AG08395 (cell line): ENCODE measurements at places on chromosomes 16 and 17.
A peak's percentile ranks its signal among the peaks of the same experiment; 100 is the strongest.

- no peak for DNase-seq
These were observed 211.4 kb downstream of the GSG1L start for GRCh38 chr16:27852116-27852515.

DNA sequence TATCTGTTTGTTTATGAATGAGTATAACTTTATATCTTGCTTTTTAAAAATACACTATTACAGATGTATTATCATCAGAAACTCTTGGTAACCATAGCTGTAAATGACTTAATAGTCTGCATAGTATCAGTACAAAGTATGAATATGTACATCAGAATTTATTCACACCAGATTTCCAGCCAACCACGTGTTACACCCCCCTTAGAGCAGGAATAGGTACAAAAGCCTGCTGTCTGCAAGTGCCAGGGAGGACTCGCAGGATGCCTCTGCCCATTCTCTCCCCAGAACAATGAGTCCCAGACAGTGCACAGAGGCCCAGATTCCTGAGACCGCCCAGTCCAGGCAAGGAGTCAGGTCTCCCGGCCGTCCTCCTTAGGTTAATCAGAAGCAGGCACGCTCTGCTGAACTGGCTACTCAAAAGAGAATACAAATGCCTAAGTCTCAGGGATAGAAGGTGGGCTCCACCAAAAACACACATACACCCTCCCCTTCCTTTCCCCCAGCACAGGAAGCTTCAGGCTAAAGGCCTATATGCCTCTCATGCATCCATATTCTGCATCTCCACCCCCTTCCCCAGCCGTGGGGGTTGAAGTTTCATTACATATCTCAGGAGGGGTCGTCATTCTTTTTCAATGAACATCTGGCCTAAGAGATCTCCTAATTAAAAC lies 159.1 kb upstream of the CDH11 start:
- no peak for DNase-seq

GRCh38 chr16:20897253-20897897 lies 2.8 kb downstream of the DCUN1D3 start:
- DNase-seq: peak; percentile 29

- DNase-seq: peak; percentile 54
These were observed 230.4 kb downstream of the PARN start for GRCh38 chr16:14399378-14400284.

DNA sequence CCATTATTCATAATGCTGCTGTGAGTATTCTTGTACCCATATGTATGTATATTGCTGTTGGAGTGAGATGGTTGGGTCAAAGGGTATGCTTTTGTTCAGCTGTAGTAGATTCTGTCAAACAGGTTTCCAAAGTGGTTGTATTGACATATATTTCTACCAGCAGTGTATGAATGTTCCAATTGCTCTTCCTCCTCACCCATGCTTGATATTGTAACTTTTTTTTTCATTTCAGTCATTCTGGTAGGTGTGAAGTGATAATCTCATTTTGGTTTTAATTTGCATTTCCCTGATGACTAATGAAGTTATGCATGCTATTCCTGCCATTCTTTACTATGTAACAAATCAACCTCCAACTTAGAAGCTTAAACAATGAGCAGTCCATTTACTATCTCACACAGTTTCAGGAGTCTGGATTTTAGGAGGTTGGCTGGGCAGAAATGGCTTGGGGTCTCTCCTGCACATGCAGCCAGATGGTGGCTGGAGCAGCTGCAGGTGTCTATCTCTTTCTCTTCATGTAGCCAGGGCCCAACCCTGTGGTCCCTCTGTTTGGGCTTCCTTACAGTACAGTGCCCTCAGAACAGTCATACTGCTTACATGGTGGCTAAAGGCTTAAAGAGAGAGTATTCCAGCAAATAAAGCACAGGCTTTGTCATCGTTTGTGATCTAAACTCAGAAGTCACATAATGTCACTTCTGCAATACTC lies 21.2 kb downstream of the ERAL1 start:
- no peak for DNase-seq

- DNase-seq: no peak
These were observed 129.4 kb upstream of the ANKFN1 start for GRCh38 chr17:56023851-56024250.

- DNase-seq: no peak
These were observed 4.3 kb downstream of the MPO start for GRCh38 chr17:58276423-58276822.

DNA sequence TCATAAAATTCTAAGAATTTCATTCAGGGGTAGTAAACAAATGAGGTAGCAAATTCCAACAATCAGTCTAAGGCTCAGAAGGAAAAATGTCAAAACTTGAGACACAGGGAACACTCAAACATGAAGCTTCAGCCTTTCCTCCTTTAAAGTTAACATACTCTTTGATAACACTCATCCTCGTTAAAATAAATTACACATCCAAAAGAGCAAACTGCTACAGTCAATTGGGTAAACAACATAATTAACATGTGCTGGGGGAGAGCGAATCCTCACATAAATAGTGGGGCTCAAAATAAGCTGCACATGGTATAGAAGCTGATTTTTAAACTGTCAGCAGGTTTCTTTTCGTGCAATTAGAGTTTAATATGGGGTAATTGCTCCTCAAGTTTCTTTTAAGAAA lies 12.9 kb downstream of the GRB2 start:
- DNase-seq: no peak

- DNase-seq: no peak
These were observed 2294.4 kb downstream of the TP53TG3F start for GRCh38 chr16:35753559-35754390.

GRCh38 chr16:3675601-3676130 lies 21.2 kb downstream of the DNASE1 start:
- no peak for DNase-seq

DNA sequence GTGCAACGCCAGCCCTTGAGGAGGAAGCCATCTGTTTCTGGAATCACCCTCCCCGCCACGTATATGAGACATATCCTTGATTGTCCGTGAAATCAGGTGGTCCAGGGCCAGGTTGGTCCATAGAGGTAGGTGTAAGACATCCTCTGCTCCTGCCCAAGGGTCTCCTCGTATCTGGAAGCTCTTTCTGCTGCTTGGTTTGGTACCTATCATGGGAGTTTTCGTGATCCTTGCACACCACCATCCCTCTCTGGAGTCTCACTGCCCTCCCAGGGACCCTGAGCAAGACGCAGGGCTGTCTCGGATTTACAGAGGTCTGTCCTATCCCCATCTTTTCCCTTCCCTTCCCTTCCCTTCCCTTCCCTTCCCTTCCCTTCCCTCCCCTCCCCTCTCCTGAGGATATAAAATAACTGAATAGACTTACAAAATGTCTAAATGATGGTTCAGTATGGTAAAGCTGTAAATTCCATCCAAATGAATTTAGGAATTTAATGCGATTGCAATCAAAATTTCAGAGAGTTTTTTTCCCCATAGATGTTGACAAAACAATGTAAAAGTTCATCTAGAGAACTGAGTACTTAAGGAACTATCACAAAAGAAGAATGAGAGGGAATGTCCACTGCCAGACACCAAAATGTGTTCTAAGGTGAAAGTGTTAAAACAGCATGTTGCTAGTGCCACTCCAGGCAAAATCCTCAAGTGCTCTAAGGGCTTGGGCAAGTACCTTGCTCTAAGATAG lies 2.0 kb upstream of the CCDC42 start:
- no peak for DNase-seq

- DNase-seq: no peak
These were observed 10.0 kb upstream of the SKAP1 start for GRCh38 chr17:48439875-48440505.

GRCh38 chr17:31693433-31694220 lies 165.4 kb downstream of the COPRS start:
- DNase-seq: no peak

GRCh38 chr16:8087597-8088289 lies 502.6 kb downstream of the TMEM114 start:
- DNase-seq: no peak

GRCh38 chr16:84672276-84673202 lies 24.2 kb downstream of the KLHL36 start:
- peak; percentile 90 for DNase-seq

GRCh38 chr16:17471719-17472461 lies 1.1 kb upstream of the XYLT1 start:
- peak; percentile 74 for DNase-seq

DNA sequence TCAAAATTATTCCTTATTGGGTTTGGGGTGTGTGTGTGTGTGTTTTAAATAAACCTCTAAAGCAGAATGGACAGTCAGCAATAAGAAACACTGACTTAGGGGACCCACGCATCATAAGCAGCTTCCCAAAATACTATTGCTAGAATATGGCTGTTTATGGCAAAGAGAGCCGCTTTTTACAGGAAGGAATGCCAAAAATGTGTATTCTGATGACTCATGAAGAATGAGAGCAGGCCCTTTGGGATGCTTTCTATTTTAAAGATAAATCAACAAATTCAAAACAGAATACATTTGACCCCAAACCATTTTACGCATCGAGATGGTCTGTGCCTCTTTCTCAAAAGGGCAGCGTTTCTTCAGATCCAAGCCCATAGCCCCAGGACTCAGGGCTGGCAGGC lies 37.5 kb downstream of the ARHGAP17 start:
- peak; percentile 86 for DNase-seq

DNA sequence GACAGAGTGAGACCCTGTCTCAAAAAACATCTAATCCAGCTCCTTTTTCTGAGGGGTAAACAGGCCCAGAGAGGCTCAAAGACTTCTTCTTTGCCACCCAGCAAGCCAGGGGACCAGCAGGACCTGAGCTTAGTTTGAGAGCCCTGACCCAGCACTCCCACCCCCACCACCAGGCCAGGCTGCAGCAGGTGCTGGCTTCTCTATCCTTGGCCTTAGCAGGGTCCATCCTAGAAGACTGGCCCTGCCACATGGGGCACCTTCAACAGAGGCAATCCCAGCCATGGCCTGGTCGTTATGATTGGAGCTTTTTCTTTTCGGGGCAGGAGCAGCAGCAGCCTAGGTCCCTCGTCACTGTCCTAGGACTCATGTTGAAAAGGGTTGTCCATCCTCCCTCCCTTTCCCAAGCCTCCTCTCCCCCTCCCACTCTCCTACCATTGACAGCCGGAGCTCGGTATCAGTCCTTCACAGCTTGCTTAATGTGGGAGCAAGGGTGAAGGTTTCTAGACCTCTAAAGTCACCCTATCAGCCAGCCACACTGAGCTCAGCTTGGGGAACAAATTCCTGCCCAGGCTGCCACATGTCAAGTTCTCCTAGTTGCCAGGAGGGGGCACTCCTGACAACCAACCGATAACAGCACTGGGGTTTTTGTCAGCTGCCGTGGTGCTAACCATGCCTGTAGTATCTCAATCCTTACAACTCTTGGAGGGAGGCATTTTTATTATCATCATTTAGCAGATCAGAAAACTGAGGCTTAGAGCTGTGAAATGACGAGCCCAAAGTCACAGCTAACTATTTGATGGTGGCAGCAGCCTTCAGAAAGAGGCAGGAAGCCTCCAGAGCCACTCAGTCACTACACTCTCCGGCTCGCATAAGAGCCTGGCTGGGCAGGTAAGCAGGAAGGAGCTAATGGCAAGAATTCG lies 11.2 kb downstream of the MRPL27 start:
- DNase-seq: peak; percentile 88

DNA sequence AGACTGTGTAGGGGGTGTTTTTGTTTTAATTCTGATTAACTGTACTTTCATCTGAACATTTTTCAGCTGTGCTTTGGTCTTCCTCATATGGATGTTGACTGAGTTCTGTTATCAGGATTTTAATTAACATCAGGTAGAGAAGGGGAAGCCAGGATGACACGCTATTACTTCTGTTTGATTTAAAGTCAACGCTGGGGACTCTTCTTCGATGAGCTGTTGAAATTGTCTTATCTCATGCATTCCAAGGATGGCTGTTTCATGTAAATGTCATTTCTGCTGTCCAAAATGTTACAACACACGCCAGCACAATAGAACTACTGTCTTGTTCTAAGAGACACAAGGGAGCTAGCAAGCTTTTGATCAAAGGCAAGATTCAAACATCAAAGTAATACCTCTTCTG lies 263.3 kb upstream of the CDH5 start:
- DNase-seq: no peak

DNA sequence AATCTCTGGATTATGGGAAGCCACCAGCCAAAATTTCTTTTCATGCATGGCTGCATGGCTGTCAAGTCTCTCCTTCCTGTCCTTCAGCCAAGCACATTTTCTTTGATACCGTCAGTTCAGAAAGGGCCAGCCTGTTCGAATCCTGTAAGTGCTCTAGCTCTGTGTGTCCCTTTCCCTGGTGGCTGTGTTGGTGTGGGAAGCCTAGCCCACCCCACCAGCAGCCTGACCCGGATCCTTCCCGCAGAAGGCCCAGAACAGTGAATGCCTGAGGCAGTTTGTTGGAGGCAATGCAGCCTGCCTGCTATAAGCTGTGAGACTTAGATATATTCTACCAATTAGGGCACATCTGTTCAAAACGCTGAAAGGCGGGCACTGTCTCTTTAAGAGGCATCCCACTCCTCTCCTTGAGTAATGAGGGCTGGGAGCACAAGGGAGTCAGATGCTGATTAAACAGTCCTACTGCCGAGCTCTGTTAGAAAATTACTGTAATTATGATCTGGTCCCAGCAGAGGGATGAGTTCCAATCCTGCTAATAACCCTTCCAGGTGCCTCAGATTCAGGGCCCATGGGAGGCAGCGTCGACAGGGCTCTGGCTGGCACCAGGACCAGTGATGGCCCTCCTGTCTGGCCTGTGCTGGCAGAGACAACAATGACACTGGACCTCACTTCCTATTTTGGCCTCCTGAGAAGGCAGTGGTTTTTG lies 18.4 kb downstream of the SNX11 start:
- no peak for DNase-seq

DNA sequence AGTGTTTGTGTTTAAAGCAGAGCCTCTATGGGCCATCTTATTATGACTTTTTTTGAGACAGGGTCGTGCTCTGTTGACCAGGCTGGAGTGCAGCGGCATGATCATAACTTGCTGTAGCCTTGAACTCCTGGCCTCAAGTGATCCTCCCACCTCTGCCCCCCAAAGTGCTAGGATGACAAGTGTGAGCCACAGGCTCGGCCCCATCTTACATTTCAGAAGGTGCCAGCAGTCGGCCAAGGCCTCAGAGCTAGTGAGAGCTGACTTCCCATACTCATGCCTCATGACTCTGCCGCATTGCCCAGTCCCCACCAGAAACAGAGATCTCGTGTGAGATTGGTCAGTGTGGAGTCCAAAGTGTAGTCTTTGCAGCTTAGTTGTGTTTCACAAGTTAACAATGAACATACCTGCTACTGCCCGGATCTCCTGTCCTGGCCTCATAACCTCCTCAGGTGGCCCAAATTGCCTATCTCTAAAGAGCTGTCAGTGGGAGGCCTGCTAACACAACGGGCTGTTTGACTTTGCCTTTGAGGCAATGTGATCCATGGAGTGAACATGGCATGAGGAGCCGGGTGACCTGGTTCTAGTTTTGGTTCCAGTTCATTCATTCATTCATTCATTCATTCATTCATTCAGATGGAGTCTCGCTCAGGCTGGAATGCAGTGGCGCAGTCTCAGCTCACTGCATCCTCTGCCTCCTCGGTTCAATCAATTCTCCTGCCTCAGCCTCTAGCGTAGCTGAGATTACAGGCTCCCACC lies 13.7 kb downstream of the MINK1 start:
- DNase-seq: no peak

- DNase-seq: no peak
These were observed 234.5 kb upstream of the MYOCD start for GRCh38 chr17:12431188-12431587.

- DNase-seq: no peak
These were observed 13.4 kb downstream of the RPTOR start for GRCh38 chr17:80558046-80558445.

- DNase-seq: no peak
These were observed 7.3 kb upstream of the SSTR2 start for GRCh38 chr17:73157521-73157890.

GRCh38 chr16:51522902-51523301 lies 371.8 kb upstream of the SALL1 start:
- no peak for DNase-seq
